ENCODE measurements at places on chromosomes 7 and 10.

- no peak for DNase-seq
Measured at GRCh38 chr10:83555264-83555663, 584.0 kb upstream of the GHITM start.

DNA sequence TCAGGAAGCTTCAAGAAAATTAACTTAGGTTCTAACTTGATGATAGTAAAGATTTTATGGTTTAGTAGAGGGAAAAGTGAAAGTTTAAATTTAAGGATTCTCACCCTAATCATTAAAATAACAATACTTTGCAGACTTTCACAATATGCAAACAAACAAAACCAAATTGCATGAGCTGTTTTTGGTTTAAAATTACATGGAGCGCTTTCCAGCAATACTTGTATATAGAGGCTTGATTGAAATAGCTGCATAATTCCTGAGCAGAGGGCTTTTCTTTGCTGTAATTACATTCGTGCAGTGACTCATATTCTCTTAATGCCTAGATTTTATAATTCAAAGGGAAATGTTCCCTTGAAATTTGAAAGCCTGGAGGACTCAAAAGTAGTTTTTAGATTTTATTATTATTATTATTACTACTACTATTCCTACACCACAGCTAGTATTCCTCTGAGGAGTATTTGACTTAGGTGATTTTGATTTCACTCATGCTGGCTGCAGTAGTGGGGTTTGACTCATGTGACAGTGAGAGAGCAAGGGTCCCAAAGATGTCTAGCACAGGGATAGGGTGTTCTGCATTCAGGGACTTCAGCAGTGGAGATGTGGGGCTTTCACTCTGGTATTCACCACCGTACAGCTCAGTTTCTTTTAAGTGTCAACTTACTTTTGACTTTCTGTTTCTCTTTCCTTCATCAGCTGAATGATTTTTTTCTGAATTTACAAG lies 138.1 kb downstream of the ADAM22 start:
- no peak for DNase-seq

GRCh38 chr10:31278279-31278941 lies 40.6 kb upstream of the ZEB1 start:
- DNase-seq = no peak

DNA sequence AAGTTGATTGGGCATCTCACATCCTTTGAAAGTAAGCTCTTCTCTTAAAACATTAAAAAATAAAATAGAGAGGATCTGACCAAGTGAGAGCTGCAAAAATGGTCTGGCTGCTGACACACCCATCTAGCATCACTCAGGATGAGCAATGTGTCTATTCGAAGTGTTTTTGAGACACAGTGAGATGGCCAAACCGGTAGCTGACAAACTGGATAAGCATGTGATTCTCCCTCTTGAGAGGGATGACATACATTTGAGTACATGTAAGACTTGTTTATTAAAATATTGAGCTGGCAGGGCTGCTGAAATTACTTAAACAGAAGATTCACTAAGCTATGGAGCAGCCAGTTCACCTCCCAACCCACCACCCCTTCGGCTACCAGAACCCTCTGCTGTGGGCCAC lies 333.9 kb downstream of the ADRA2A start:
- DNase-seq = no peak

- DNase-seq = no peak
Measured at GRCh38 chr7:103113164-103113563, 35.7 kb downstream of the NAPEPLD start.

- no peak for DNase-seq
Measured at GRCh38 chr7:47103498-47104205, 478.3 kb downstream of the TNS3 start.

DNA sequence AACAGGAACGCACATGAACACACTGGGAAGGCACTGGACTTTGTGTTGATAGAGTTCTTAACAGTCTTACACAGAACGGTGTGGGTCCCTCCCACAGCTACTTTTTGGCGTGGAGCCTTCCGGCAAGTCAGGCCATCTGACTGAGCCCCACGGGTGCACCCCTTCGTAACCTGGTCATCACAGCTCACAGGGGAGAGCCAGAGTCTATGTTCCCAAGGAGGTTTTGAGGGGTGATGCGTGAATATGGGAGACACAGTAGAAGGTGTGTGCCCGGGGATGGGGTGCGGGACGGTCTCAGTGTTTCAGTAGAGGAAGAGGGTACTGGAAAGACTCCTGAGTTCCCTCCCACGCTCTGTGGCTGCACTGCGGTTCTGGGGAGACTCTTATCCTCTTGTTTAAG lies 291.7 kb downstream of the DNAJB6 start:
- no peak for DNase-seq

DNA sequence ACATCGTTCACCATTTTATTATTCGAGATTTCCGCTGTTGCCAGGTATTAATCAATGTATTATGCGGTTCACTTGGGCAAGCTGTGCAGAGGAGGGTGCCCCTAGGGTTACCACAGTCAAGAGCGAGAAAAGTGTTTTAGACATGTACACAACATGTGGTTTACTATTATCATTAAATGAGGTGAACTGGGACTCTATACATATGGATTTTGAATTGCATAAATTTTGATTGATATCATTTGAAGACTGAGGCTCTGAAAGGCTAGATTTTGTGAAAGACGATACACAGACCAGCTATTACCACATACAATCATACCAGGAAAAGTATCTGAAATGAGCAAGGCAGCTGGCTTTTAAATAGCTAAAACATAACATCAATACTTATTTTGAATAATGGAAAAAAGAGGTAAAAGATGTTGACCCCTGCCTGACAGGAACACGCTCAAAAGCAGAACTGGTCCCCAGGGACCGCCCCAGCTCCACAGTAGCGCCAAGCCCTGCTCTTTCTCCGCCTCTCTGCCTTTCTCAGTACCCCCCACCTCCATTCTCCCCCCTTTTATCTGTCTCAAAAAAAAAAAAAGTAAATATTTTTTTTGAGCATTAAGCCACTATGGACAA lies 413.4 kb upstream of the MKI67 start:
- no peak for DNase-seq

Data from HL-60 (cell line).